ENCODE measurements at places on chromosomes 13 and 19.
A peak's percentile ranks its signal among the peaks of the same experiment; 100 is the strongest.

GRCh38 chr19:14383661-14384555 lies 2.7 kb downstream of the ADGRE5 start:
- DNase-seq, result no peak

DNA sequence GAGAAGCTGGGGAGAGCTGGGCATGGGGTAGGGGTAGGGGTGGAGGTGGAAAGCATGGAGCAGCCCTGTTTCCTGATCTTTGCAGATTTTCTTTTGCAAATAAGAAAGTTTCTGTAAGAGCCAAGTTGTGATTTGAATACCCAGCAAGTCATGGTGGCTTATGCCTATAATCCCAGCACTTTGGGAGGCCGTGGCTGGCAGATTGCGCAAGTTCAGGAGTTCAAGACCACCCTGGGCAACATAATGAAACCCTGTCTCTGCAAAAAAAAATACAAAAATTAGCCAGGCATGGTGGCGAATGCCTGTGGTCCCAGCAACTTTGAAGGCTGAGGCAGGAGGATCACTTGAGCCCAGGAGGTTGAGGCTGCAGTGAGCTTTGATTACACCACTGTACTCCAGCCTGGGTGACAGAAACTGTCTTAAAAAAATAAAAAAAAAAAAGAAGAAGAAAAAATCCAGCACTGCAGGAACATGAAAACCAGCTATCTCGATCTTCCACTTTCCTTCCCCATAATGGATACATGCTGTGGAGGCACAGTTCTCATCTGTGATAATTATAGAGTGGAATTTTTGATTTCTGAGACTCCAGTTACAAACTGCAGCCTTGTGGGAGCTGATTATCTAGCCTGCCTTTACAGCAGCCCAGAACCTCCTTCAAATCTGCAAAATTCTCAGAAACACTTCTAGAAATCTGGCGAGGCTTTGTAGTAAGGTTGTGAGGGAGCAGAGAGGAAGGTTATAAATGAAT lies 12.1 kb upstream of the TEX26 start:
- DNase-seq, result no peak

DNA sequence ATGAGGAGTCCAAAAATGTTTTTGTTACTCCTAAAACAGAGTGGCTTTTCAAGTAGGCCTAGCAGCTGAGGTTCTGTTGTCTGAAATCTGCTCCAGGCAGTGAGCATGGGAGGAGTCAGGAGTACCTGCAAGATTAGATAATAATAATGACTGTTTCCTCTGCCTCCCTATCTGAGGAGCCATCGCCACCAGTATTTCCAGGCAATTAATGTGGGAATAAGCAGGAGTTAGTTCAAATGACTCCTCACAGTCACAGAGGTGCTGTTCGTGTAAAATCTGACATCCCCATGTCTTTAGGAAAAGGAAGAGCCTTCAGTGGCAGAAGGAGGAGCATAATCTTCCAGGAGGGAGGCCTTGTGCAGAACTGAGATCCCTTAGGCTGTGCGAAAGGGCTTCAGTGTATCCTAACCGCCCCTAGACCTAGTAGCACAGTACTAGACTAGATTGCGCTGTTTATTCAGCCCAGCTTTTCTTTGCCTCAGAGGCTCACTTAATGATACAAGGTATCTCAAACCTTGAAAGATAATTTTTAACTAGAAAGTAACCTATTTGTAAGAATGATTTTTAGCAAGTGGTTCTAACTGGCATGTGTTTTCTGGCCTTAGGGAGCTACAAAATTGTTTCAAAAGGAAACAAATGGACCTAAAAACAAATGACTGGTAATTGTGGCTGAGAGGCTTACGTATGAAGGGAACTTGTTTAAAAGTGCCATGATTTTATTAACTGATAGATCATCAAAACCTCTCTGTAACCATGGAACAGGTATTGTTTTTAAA lies 49.0 kb downstream of the FREM2 start:
- DNase-seq, result no peak

DNA sequence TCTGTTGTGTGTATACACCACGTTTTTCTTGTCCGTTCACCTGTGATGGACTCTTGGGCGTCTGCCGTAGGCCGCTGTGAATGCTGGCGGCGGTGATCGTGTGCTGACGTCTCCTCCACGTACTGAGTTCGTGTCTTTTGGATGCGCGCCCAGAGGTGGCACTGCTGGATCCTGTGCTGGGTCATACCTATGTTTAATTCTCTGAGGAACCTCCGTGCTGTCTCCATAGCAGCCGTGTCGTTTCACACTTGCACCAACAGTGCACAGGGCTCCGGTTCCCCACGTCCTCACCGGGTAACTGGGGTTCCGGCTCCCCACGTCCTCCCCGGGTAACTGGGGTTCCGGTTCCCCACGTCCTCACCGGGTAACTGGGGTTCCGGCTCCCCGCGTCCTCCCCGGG lies 56.2 kb downstream of the ATP11A start:
- no peak for DNase-seq

DNA sequence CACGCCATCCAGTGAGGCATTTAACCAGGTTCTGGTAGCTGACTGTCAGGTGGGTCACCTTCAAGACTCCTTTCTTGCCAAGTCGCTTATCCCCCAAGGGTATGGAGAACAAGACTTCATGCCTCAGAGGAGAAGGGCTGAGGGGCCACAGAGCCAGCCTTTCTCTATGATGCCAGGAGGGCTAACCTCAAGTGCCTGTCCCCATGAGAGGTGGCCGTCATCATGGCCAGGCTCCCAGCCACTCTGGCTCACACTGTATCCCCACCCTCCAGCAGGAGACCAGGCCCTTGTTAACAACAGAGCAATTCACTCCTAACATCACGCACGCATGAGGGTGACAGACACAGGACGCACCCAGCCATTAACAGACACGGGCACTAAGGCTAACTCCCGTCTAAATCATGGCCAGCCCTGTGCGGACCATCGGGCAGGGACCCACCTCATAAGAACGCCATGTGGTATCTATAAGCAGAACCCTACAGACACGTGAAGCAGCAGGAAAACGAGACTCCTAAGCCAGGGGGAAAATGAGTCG lies 38.6 kb upstream of the ISYNA1 start:
- DNase-seq, result no peak

DNA sequence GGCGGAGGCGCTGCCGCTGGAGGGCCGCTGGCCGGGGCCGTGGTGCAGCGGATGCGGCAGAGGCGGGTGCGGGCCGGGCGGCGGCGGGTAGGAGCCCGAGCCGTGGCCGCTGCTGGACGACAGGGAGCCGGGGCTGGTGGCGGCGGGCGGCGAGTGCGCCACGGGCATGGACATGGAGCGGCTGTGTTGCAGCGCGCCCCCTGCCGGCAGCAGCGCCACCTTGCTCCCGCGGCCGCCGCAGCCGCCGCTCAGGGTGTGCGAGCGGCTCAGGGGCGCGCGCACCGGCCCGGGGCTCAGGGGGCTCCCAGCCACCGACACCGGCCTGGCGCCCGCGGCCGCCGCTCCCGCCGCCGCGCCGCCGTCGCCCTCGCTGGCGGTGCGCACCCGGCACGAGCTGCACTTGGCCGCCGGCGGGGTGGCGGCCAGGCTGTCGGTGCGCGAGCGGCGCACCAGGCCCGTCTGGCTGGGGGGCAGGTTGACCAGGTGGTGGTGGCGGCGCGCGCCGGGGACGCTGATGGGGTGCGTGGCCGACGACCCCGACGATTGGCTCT lies 1.7 kb downstream of the IRS2 start:
- peak; percentile 59 for DNase-seq

- DNase-seq, result no peak
Measured at GRCh38 chr19:21709464-21709863, 57.9 kb downstream of the ZNF100 start.

GRCh38 chr19:55692681-55693081 lies 17.7 kb downstream of the EPN1 start:
- no peak for DNase-seq

DNA sequence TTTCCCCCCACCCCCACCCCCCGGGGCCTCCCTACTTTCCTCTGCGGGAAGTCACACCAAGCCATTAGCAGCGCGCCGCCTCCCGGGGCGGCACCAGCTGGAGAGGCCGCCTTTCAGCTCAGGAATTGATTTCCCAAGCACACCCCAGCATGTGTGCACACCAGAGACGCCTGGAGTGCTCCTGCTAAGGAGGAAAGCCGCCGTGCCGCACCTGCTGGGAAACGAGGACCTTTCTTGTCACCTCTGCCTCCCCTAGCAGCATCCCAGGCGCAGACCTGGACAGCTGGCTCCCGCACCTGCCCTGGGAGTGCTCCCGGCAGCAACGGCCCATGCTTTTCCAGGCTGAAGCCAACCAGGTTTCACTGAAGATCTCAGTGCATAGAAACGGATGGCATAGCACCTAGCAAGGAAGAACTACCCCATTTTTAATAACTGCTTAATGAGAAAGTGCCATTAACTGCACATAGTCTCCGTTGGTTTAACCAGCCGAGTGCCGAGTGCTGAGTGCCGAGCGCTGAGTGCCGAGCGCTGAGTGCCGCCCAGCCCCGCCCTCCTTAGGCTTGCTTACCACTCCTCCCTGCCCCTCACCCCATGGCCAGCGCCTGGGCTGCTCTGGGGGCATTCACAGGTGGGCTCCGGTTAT lies 165.0 kb downstream of the USP12 start:
- DNase-seq, result peak; percentile 76

DNA sequence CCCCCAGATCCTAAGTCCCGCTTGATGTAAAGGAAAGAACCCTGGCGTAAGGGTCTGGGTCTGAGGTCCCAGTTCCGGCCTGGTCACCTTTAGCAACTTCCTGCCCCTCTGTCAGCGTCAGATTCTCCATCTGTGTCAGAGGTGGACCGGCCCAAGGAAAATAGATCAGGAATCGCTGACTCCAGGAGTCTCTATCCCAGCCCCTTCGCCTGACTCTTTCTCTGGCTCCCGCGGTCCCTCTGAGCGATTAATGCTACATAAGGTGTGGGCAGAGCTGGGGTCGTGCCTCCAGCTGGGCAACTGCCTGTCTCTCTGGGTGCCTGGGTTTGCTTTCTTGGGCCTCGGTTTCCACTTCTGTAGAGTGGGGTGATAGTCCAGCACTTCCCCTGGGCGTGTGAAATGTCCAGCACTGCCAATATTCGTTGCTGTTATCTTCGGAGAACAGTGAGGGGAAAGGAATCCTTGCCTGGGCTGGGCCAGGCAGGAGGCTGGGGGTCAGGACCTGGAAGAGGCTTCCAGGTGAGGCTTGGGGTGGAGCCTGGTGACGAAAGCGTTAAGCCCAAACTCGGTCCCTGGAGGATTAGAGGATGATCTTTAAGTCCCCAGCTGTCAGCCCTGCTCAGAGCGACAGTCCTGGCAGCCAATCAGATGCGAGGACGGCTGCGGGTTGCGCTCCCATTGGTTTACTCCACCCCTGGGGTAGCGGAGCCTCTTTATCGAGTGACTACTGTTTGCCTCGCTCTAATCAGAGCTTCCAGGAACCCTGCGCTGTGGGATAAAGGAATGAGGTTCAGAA lies 767 bp downstream of the ABCA7 start:
- DNase-seq, result peak; percentile 63

DNA sequence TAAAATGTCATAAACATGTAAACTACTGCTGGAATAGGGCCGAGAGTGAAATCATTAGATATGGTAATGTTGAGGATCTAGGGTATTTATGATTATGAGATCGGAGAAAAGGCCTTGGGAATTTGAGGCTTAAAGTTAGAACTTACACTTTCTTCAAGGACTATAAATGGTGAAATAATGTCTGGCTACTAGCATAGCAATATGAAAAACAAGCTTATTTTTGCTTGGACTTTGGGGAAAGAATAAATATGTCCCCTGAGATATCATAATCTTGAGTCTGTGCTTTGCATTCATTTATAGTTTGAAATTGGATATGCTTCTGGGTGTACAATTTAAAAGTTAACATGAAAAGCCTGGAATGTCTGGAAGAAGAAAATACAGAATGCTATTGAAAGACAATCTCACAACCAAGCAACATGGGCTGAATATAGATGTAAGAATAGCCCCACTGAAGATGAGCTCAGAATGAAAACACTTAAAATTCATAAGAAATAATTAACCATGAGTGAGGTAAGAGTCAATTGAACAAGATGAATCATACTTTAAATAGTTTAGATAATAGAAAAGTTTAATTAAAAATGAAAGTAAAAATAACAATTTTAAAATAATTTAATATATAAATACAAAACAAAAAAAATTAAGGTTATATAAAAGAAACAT lies 1555.4 kb upstream of the MIR17HG start:
- DNase-seq, result no peak

- no peak for DNase-seq
Measured at GRCh38 chr13:110868720-110869119, 46.1 kb downstream of the ANKRD10 start.

- no peak for DNase-seq
Measured at GRCh38 chr13:99859178-99860177, 112.1 kb downstream of the ZIC5 start.

DNA sequence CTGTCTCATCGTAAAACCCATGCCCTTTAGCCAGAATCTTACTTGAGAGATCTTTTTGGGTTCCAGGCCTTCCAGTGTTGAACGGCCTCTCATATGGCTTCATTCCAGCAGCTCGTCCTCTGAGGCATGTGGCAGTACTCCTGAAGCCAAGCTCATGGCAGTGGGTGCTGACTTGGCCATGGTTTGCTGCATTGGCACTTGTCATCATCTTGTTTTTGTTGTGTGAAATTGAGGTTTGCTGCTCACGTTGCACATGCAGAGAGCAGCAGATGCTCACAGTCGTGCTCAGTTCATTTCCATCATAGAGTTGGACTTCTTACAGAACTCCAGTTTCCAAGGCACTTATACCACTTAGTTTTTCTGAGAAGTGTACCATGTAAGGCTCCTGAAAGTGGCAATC lies 14.9 kb downstream of the TEX29 start:
- no peak for DNase-seq

DNA sequence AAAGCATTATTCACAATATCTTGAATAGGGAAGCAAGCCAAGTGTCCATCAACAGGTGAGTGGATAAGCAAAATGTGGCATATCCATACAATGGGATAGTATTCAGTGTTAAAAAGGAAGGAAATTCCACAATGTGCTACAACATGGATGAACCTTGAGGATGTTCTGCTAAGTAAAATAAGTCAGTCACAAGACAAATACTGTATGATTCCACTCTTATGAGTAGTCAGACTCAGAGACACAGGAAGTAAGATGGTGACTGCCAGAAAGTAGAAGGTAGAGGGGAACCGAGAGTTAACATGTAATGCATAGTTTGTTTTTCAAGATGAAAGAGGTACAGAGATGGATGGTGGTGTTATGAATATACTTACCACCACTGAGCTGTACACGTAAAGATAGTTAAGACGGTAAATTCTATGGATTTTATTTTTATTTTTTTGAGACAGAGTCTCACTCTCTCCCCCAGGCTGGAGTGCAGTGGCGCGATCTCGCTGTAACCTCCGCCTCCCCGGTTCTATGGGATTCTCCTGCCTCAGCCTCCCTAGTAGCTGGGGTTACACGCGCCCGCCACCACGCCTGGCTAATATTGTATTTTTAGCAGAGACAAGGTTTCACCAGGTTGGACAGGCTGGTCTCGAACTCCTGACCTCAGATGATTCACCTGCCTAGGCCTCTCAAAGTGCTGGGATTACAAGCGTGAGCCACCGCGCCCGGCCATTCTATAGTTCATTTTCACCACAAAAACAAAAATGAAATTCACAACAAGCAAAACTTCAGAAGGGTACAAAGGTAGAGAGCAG lies 1.0 kb upstream of the CHAMP1 start:
- no peak for DNase-seq
